NCI-H1436 (cell line): ENCODE measurements at places on chromosomes 13 and 19.

- DNase-seq = no peak
These were observed 68.9 kb downstream of the ZNF708 start for GRCh38 chr19:21260164-21260847.

GRCh38 chr19:50415661-50416033, 3.1 kb upstream of the SPIB start:
- no peak for DNase-seq

- peak; percentile 99 for DNase-seq
These were observed at the start of gene ALDH16A1 for GRCh38 chr19:49453013-49453756. TSS of gene ALDH16A1 (plus strand) at chr19:49453225. CDS start at chr19:49453332, 107 bp downstream.

DNA sequence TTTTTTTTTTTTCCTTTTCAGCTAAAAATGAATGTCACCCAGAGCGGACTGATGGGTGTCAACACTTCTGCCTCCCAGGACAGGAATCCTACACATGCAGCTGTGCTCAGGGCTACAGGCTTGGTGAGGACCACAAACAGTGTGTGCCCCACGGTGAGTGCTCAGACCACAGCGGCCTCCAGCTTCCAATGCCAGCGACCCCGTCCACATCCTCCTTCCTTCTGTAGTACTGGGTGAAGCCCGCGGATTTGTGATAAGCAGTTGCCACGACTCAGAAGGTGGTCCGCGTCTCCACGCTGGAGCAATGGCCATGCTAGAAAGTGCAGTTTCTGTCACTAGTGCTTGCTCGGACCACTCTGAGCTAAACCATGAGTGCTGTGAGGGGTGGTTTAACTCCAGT, 6.0 kb downstream of the PROZ start:
- DNase-seq = no peak

GRCh38 chr13:44989941-44990340, 603 bp downstream of the GPALPP1 start:
- DNase-seq = no peak

DNA sequence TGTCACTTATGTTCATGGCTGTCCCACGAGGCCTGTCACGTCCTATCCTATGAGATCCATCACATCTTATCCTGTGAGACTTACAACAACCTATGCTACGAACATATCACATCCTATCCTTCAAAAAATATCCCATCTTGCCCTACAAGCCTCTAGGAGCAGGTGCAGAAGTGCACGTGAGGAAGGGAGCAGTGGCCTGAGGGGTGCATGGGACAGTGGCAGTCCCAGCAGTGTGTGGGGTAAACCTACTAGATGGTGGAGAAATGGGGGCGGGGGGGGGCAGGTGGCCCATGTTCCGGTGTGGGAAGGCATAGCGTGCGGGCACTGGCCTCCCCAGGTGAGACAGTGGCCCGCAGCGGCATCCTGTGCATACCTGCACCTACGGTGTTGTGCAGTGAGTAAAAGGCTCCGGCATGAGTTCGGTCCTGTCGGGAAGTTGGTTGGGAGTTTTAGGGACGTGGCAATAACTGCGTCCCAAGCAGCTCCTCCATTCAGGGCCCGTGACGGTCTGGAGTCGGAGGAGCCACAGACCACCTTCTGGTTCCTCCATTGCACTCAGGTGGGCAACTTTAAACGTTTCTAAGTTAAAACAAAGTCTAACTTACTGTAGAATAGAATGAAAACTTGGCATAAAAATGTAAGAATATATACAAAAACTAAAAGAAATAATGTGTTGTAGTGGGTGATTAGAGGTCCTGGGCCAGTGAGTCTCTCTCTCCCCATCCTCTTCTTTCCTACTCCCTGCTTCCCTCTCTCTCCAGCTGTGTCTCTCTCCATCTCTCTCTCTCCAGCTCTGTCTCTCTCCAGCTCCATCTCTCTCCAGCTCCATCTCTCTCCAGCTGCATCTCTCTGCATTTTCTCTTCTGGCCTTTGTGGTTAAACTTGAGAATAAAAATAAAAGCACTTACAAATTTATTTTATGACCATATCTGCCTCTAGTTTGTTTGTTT, 42.1 kb downstream of the ATP11A start:
- DNase-seq = no peak

- no peak for DNase-seq
These were observed 3.8 kb downstream of the SCN1B start for GRCh38 chr19:35034005-35034502.

- no peak for DNase-seq
These were observed 44.0 kb upstream of the GAS6 start for GRCh38 chr13:113907635-113908617.

DNA sequence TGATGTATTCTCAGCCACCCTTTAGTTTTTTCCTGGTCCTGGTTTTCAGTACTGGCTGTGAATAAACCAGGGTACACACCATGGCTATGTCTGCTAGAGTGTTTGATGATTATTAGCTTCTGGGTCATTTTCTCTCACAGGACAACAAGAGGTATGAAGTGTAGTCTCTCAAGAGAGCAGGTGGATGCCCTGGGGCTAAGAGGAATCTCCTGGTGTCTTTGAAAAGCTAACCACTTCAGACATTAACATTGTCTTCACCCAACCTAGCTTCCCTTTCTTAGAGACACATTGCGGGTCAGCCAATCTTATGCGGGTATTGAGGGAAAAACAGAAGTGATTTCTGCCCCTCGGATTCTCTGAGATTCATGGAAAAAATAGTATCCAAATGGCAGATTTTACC, 1.6 kb downstream of the ZNF730 start:
- no peak for DNase-seq
